ENCODE measurements at places on chromosomes 11 and 22. TPM values are rescaled to one million over a fixed set of nuclear protein-coding genes. Genes with fewer than 3 reads are reported as not detected.

GRCh38 chr11:64760759-64761420, 1.1 kb upstream of the PYGM start:
- DNase-seq = no peak

- no peak for DNase-seq
Measured at GRCh38 chr11:118696673-118697226, 17.3 kb upstream of the TREH start.

DNA sequence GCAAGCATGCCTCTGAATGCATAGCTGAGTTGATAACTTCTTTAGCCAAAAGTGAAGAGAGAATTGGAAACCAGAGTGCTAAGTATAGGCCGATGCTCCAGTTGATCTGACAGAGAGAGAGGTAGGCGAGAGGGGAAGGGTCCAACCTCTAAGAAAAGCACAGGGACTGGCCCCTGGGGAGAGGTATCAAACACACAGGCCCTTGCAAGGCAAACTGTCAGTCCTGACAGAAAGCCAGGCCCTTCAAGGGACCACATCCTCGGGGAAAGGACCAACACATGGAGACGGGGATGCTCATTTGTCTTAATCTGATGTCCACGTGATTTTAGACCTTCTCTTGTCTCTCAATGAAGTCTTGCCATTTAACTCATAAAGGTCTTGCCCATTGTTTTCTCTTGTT, 43.9 kb upstream of the SPATA19 start:
- DNase-seq = no peak

DNA sequence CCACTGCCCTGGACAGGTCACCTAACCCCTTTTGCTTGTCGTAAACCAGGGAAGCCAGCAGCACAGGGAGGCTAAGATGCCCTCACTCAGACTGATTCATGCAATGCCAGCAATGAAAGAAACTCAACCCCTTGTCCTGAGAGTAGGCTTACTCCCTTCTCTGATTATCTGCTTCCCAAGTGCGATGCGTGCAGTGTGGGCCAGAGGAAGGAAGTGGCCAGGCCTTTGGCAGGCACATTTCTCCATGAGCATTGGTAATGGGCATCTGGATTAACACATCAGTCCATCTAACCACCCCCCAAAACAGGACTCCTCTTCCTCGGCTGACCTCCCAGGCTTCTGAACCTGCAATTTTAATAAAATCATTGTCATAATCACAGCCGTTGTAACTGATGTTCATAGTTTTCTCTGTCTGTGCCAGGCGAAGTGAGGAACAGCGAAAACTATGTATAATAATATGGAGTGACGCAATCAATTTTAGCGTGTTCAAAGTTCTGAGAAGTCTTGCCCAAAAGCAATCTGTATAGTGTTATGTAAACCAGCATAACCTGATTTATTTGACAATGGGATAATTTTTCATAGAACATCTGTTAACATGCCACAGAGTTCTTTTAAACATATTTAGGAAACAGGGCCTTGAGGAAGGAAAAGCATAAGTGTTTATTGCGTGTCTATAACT, 33.9 kb downstream of the TST start:
- DNase-seq = no peak

DNA sequence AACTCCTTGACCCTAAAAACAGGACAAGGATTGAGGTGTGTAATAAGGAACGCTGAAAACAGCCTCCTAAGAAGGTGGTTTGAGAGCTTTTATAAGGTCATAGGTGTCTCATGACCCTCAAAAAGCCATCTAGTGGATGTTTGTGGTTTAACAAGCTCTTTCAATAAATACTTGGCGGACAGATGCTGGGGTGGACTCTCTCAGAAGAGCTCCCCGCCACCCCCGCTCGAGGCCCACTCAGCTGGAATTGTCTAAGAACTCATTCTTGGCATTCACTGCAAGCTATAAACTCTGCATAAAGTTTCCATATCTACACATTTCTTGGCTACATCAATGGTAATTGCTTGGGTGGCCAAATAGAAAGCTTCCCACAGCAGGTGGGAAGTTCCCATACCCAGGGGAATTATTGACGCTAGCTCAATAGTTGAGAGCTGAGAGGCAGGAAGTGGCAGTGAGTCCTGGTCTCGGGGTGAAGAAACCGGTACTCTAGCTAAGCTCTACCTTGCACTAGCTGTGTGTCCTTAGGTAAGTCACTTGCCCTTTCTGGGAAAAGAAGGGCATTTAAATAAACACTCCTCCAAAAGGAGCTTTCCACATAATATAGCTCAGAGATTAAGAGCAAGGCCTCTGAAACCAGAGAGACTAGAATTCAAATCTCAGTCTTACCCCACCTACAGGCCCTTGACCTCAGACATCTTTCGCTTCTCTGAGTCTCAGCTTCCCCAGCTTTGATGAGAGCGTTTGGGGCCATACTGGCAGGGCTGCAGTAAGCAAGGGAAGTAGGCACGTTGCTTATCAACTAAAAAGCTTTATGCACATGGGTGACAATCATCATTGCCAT, 6.4 kb downstream of the MS4A15 start:
- no peak for DNase-seq

Gene PNPLA3
- total RNA-seq = 0.60 TPM

DNA sequence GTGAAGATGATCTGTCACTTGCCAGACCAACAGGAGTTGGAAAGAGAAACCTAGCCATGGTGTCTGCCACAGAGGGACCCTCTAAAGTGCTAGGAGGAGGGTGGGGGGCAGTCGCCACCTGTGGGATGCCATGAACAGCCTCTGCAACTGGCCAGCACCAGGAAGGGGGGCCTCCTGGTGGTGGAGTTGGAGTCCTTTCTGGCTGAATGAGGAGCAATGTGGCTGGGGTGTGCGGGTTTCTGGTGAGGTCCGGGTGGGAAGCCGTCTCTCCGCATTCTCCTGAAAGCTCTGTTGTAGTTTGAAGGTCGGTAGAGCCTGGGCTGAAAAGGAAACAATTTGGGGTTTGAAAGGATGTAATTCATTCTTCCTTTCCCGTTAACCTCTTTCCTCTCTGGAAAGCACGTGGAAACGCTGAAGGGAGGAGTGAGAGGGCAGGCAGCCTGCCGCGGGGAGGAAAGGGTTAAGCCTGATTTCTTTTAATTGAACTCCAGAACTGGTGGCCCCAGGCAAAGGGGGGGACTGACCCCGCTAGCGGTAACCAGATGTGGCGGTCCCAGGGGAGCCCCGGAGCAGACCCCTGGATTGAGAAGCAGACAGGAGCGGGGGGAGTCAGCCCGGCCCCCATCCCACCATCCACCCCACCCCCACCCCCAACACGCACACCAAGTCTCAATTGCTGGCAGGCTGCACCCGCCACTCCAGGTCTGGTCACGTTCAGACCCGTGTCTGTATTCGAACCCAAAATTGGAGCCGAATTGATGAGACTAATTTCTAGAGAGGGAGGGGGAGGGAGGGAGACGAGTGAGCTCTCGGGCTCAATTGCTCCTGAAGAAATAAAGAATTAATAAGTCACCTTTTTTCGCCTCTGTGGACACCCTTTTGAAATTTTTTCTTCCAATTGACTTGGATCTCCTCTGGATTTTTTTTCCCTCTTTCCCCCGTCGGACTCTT, 1.8 kb upstream of the FLI1 start:
- DNase-seq = peak; percentile 68

DNA sequence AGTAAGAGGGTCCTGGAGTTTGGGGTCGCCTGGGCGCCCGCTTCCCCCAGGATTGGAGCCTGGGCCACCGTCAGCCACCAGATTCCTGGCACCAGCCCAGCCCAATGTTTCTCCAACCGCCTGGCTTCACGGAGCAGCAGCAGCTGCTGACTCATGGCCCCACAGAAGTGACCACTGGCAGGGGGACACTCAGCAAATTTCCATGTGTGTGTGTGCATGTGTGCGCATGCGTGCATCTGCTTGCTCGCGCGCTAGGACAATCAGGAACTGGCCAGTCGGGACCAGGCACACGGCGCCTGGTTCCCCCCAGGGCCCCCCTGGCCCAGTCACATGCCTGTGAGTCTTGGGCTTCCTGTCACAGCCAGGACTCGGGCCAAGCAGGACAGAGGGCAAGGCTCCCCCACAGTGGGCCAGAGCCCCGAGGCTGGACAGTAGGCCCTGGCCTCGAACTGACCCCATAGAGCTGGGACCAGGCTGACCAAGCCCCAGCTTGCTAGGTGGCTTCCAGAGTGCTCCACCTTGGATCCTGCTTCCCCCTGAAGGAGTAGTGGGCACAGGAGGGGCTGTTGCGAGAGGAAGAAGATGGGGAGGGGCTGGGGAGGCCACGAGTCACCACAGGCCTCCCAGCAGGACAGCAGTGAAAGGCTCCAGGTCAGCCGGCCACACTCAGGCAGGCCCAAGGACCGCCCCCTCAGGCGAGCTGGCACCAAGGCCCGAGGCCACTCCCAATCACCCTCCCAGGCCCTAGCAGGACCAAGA, 3.2 kb downstream of the CTSD start:
- peak; percentile 75 for DNase-seq

Gene SMIM38
- total RNA-seq = under 0.01 TPM

Gene MTFP1
- total RNA-seq = 17.7 TPM

Gene FAM227A
- under 0.01 TPM for total RNA-seq

Gene VPREB1
- total RNA-seq = not detected

GRCh38 chr11:90468923-90469322, 246.1 kb upstream of the CHORDC1 start:
- no peak for DNase-seq

GRCh38 chr11:126317756-126318573, 14.1 kb downstream of the DCPS start:
- DNase-seq = no peak

GRCh38 chr22:26671317-26672059, 14.1 kb downstream of the MIAT start:
- DNase-seq = peak; percentile 12

DNA sequence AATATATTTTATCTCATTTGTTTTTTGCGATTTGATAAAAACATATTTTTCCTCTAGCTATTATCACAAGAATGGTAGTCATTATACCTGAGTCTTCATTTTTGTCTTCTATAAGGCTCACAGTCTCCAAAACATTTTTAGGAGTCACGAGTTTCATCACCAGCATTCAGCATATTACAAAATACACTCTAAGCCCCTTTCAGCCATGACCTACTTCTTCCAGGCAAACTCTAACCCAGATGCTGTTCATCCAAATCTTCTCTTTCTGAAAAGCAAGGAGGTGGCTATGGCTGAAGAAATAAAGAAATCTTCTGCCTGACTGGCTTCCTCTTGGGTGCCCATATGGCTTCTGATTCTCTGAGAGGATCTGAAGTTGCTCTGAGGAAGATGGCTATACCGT, 35.7 kb upstream of the USP47 start:
- no peak for DNase-seq

Gene OR5B21
- not detected for total RNA-seq

DNA sequence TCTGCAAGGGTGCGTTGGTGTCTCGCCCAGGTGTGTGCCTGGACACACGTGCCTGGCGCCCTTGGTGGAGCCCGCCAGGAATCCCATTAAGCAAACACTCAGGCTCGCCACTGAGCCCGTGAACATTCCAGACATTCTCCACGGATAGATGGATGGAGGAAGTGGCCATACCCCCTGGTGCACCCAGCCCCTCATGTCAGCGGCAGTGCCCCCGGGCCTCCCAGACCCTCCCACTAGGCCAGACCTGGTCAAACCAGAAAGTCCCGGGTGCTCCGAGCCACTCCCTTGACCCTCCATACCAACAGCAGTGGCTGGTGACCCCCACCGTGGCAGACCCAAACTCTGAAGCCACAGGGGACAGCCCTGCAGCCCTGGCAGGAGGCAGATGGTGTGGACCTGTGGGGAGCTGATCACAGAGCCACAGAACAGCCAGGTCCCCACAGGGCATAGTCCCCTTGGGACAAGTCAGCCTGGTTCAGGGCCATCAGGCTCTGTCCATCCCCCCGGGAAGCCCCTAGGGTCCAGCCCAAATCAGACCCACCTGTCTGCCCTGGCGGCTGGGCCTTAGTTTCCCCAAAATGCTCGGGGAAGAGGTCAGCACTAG, 1.9 kb downstream of the EPS8L2 start:
- no peak for DNase-seq

GRCh38 chr22:41799486-41800347, 762 bp upstream of the CCDC134 start:
- peak; percentile 45 for DNase-seq

GRCh38 chr22:29748248-29748893, 18.4 kb downstream of the ZMAT5 start:
- DNase-seq = no peak

DNA sequence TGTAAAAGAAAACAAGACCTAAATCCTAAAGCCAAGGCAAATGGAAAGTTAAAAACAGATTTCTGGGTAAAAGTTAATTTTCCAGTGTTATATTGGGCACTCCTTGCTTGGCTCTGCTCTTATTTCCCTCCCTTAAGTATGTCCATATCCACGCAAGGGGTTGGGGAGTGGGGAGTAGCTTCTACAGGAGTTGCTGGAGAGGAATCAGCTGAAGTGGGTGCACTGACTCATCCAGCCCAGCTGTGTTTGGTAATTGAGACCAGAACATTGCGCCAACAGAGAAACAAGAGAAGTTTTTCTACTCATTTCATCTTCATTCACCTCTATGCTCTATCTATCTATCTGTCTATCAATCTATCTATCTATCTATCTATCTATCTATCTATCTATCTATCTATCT, 298.4 kb upstream of the PDGFD start:
- no peak for DNase-seq

GRCh38 chr11:130217133-130218031, 57.8 kb downstream of the ST14 start:
- DNase-seq = no peak

DNA sequence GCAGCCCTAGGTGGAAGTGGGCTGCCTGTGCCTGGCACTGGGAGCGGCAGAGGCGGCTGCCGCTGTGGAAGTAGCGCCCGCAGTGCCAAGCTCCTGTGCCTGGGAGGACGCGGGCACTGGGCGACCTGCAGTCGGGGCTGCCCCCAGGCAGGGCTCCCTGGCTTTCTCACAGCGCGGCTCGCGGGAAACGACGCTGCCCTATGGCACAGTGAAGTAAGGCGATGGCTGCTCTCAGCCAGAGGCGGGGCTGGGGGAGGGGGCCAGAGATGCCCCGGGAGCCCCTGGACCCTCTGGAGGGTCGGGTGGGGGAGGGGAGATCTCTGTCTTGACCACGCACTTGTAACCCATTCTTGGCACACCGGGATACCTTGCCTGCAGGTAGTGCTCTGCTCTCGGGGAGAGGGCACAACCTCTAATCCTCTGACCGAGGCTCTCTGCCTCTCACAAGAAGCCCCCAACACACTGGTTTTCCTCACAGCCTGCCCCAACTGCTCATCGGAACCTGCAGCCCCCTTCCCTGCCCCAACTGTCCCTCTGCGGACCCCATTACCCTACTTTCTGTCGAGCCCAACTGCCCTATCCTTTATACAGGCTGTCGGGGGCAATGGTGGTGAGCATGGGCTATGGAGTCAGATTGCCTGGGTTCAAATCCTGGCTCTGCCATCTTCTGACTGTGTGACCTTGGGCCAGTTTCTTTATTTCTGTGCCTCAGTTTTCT, 32.2 kb upstream of the TRIM29 start:
- no peak for DNase-seq
